ENCODE measurements at places on chromosomes 3 and 15. TPM values are rescaled to one million over a fixed set of nuclear protein-coding genes. Genes with fewer than 3 reads are reported as not detected.

Gene CCR9
- 4.7 TPM for total RNA-seq

Gene ITPR1
- total RNA-seq, result 92.0 TPM

Gene LRRC3B
- not detected for total RNA-seq

GRCh38 chr3:195133013-195133412 lies 137.9 kb downstream of the XXYLT1 start:
- no peak for DNase-seq

GRCh38 chr15:82168296-82168695 lies 94.2 kb downstream of the EFL1 start:
- no peak for DNase-seq

DNA sequence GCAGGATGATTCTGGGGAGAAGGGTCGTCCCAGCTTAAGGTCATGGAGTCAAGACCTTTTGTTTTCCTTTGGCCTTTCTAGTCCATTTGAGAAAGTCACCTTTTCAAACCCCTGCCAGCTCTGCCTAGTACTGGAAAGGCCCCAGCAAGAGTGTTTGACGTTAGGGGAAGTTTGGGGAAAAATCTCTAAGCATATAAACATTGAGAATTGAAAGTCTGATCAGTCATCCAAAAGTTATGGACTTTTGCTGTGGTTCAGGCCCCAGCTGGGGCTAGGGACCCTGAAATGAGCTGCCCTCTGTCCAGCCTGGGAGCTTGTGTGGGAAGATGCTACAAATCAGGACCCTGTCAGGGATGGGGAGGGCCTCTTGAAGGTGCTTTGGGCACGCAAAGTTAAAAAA lies 21.6 kb downstream of the SLC6A6 start:
- DNase-seq, result no peak

DNA sequence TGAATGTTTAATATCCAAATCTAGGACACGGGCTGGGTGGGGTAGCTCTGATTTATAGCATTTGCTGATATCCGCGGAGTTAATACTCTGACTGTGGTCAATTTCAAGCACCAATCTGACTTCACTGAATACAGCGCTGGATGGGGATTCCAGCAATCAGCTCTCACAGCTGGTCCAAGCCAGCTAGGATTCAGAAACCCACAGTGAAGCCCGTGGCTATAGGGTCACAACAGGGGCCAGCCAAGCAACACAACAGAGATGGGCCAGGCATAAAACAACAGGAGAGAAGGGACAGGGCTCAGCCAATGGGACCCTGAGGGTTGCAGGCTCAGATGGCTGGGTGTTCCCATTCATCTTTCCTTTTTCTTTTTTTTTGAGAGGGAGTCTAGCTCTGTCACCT lies 5.4 kb upstream of the LMAN1L start:
- DNase-seq, result no peak

- DNase-seq, result no peak
Observed at GRCh38 chr3:193348686-193349085, 29.9 kb downstream of the ATP13A5 start.

DNA sequence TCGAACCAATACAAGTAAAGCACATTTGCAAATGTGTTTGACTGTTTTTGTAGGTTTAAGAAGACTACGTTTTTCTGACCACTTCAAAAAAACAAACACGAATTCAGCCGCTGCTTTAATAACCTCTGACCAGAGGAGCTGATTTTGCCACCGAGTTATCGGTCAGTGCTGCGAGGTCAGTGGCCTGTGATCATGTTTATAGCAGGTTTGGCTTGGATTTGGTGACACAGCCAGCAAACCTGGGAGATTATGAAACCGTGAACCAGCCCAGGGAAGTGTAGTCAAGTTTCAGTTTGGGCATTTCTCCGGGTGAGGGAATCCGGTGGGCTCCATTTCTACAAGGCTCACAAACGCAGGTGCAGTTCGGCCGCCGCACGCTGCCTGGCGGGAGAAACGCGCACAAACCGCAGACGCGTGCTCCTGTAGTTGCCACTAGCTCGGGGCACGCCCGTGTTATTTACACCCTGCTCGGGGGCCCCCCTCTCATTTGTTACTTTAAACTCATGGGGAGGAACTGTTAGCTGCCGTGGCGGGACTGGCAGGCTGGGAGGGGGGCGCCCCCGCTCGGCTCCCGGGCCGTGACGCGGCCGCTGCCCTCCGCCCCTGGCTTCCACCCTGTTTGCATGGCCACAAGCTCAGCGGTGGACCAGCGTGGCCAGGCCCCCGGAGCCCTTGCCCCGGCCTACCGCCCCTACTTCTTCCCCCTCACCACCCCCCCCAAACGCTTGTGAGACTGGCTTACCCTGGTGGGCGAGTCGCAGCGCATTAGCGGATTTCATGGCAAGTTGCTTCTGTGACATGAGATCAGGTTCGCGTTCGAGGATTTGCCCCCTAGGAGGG lies 13.6 kb upstream of the ONECUT1 start:
- no peak for DNase-seq

- no peak for DNase-seq
Observed at GRCh38 chr15:89139613-89140499, 51.6 kb downstream of the ABHD2 start.

Data from T-helper 17 cell (primary cell).